ENCODE measurements at places on chromosomes 4 and X.
A peak's percentile ranks its signal among the peaks of the same experiment; 100 is the strongest.

DNA sequence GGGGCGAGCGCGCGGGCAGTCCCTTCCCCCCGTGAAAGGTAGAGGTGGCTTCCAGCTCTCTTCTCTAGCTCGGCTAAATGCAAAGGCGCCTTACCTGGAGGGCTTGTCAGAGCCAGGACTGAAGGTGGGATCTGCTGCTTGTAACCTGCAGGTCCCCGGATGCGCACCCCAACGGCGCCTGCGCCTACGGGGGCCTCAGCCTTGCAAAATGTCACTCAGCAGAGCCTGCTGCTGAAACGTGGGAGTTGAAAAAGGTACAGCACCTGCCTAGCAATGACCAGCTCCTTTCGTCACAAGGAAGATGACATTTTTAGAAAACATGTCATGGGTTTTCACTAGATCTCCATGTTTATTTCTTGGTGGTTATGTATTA is 583 bp downstream of the ABHD18 start:
- DNase-seq: peak; percentile 39

DNA sequence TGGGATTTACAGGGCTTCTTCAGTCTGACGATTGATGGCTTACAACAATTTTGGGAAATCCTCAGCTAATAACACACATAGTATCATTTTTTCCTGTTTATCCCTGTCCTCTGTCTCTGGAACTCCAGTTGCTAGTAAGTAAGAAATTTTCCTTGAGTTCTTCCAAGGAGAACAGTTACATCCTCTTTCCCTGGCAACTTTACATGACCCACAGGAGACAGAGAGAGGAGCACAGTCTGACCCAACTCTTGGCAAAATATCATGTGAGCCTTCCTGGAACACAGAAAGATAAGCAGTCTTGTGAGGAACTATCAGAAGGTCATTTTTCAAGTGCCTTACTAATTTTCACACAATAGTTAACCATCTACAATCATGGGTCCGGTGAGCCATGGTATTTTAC is 578.7 kb upstream of the PABPC4L start:
- no peak for DNase-seq

- no peak for DNase-seq
These were observed 425.6 kb downstream of the IL1RAPL1 start for GRCh38 chrX:29012867-29013266.

DNA sequence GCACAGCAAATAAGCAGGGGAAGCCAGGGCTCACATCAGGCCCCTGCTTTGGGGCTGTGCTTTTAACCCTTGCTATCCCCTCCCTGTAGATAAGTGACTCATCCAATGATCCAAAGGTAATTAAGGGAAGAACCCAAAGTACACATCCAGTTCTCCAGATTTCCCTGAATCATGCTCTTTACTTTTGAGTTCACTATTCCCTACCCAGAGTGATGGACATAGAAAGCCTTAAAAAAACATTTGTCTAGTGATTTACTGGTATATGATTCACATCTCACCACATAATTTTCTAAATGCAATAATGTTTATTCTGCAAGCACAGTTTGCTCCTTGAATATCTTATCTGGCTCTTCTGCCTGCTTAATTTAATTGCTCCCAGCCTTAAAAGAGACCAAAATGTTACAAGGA is 136.2 kb downstream of the PPP3CA start:
- DNase-seq: no peak

DNA sequence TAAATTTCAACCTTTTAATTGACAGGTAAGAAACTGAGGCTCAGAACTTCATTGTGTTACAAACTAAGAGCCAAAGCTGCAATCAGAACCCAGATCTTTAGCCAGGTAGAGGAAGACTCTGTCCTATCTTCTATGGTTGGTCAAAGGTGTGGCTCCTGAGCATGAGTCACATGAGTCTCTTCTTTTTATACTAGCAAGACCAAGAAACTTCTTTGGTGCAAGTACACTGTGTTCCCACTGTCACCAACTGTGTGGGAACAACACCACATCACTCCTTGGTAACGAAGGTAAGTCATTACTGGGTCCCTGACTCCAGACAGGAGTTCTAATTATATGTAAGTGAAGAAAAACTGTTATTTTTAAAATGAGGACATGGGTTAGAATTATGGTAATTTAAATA is 290.1 kb downstream of the INPP4B start:
- no peak for DNase-seq

DNA sequence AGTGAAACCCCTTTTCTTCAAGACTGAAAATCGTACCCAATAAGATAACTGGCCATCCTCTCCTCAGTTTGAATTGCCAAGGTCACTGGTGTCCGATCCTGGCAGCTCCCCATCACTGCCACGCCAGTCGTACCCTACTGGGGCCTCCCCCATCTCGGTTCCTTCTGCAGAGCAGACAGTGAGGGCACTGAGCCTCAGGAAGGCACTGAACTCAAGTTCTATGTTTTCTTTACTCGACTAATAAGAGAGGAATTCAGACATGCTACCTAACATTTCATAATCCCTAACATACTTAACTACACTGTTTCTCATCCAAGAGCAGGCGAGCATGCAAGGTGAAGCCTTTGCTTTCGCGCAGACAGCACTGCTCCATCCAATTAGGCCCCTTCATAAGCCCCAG is 23.4 kb downstream of the ZFYVE28 start:
- DNase-seq: peak; percentile 74

DNA sequence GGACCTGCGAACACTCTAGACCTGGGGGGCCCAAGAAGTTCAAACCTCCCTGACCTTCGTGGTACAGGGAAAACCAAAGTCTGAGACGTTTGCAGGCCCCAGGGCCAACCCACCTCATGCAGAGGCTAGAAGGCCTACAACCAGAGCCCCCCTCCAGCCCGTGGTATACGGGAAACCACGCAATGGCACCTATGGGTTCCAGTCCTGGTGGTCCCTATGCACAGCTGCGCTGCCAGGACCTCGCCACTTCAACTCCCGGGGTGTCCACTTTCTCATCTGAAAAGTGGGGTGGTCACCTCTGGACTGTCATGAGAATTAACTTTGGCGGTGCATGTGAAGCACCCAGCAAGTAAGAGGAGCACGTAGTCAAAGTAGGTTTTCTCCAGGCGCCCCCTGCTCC is 8.4 kb upstream of the MSX1 start:
- DNase-seq: no peak

GRCh38 chr4:155953151-155954117 is at the start of gene CTSO:
Gene CTSO (minus strand): TSS chr4:155953866. CDS start chr4:155953847, 19 bp downstream.
- peak; percentile 92 for DNase-seq

DNA sequence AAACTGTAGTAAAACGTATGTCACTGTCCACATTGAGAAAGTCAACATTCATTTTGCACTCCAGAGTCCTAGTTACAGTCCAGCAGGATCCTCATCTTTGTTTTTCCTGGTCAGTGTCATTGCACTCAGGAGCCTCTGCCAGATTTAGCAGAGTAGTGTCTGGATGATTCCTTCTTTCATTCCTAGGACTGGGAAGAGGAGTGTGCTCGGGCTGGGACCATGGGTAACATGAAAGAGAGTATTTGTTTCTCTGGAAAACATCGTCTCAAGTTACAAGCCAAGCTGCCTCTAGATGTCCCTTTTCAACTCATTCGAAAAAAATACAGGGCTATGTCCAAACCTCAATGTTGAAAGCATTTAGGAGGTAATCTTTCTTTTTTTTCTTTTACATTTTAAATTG is 69.9 kb upstream of the TNIP3 start:
- peak; percentile 10 for DNase-seq

DNA sequence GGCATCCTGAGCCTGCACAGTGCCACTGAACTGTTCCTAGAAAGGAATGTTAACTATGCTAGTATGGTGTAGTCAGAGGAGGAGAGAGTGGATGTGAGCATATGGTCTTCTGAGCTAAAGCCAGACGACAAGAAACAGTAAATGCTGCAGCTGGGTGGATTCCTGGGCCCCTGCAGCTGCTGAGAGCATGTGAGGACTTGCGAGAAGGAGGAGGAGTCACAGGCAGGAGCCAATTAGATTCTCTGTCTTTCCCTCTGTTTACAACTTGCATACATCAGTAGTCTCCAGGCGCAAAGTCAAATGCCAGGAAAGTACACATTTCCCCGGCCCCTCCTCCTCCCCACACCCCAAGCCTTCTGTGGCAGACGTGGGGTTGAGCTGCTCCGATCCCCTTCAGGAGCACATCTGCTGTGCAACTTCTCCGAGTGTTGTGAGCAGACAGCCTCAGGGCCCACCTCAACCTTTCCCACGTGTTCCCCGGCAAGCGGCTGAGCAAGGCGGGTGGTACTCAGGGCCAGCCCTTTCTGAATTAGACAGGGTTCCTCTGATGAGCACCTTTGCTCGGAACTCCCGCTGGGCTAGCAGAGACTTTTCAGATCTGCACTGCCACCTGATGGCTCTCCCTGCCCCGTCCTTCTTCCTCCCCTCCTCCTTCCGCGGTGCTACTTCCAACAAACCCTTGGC is 108.7 kb upstream of the ATP6AP2 start:
- peak; percentile 94 for DNase-seq

DNA sequence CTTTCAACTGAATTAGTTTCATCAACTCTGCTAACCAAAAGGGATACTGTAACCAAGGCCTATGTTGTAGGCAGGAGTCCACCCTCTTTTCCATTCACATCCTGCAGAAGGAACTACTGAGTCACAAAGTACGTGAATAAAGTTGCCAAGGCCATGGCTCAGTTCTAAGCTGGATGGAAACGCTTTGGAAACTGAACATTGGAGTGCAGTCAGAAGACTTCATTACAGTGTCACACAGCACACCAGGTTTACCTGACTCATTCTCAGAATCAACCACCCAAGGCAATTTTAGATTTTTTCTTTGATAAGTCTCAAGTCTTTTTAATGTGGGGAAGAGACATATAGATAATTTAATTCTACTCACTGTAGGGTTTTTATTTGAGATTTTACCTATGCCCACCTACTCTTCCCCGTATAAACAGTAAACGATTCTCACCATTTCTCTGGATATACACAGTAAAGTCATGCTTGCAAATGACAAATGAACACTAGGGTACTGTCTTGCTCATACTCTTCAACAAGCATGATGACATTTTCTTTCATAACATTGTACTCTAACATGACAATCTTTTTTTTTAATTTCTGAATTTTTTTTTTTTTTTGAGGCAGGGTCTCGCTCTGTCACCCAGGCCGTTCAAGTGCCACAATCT is 58.9 kb upstream of the RBM47 start:
- no peak for DNase-seq

- no peak for DNase-seq
These were observed 20.3 kb downstream of the ATP2B3 start for GRCh38 chrX:153537526-153538295.

GRCh38 chr4:26001413-26001812 is 87.4 kb downstream of the SMIM20 start:
- DNase-seq: no peak

DNA sequence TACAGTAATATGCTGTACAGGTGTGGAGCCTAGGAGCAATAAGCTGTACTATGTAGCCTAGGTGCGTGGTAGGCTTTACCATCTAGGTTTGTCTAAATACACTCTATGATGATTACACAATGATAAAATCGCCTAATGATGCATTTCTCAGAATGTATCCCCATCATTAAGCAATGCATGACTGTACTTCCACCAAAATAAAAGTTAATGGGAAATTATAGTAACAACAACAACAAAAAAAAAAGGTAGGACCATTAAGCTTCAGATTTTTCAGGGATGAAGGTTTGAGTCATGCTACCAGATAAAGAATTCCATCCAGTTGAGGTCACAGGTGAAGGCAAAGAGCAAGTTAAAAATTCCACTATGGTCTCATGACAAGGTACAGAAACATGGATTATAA is 68.2 kb downstream of the MAGEA10 start:
- no peak for DNase-seq

DNA sequence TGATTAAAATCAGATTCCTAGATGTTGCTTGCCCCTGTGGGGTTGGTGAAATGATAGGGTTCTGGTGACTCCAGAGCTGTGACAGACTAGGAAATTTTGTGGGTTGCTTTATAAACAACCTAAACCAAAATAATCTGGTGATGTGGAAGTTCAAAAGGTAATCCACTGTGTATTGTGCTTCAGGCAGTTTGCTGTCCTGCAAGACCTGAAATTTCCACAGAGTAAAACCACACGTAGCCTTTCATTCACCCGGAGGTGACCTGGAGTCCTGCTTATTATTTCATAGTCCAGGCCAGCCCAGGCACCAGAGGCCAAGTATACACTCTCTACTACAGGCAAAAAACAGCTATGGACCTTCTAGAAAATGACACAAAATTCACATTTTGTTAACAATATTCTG is 114.6 kb upstream of the CBR4 start:
- peak; percentile 62 for DNase-seq

GRCh38 chrX:120753413-120754251 is 122.0 kb downstream of the CT47B1 start:
- DNase-seq: no peak

All from choroid plexus epithelial cell (primary cell).